ENCODE measurements at places on chromosomes 6 and 20.
A peak's percentile ranks its signal among the peaks of the same experiment; 100 is the strongest.

DNA sequence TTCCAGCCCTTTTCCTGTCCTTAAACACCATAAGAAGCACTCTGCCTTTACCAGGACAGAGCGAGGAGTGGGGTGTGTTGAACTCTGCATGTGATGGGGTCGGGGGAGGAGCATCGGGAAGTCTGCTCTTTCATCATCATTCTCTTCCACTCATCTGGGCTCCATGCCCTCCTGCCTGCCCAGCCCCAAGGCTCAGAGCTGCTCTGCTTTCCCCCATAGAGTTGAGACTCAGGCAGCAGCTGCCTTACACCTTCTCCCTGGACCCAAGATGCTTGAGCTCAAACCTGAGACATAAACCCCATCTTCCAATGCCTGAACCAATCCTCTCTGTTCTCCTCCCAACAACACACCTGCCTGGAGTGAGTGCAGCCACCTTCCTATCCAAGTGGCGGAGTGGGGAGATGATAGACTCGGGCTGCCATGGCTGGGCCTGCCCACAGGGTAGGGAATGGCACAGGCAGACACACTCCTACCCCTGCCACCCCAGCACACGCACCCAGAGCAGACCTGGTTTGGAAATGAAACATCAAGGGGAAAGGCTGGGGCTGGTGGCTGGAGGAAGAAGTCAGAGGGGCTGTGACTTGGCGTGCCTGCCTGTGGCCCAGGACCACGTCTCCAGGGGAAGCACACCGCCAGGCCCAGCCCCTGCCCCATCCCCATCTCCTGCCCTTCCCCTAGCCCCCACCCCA lies 28.4 kb downstream of the TFEB start:
- DNase-seq: peak; percentile 36

- no peak for DNase-seq
Measured at GRCh38 chr6:169723991-169724493, 258 bp downstream of the PHF10 start.

- DNase-seq: no peak
Measured at GRCh38 chr20:49281059-49281912, 3.4 kb upstream of the ZNFX1 start.

GRCh38 chr6:70390067-70390466 lies 23.2 kb upstream of the FAM135A start:
- no peak for DNase-seq

DNA sequence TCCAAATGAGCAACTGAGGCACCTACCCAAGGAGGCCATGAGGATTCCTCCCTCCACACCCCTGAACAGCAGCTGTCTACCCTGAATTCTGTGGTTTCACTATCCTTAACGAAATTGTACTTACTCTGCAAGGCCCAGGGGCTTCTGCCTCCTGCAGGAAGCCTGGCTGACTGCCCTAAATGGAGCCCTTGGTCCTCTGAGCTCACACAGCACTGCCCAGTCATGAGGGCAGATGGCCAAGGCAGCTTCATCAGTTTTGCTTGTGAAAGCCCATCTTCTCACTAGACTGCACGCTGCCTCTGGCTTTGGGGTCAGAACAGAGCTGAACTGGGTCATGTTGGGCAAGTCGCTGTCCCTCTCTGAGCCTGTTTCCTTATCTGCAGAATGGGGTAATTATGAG lies 26.4 kb upstream of the SIRPA start:
- no peak for DNase-seq

DNA sequence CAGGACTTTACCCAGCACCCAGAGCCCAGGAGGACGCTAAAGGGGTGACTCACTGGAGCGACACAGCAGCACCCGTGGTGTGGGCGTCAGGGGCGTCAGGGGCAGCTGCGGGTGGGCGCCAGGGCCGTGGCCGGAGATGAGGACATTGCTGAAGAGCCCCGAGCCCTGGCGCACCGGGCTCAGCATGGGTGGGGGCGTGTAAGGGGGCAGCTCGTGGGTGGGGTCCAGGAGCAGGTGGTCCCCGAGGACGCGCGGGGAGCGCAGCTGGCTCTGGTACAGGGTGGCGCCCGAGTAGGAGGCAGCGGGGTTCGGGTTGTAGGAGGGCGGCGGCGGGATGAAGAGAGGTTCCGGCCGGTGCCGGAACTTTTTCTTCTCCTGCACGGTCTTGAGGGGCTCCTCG lies 41.6 kb upstream of the MRPS10 start:
- DNase-seq: no peak

- DNase-seq: peak; percentile 39
Measured at GRCh38 chr6:53696341-53696740, 30.8 kb upstream of the KLHL31 start.

DNA sequence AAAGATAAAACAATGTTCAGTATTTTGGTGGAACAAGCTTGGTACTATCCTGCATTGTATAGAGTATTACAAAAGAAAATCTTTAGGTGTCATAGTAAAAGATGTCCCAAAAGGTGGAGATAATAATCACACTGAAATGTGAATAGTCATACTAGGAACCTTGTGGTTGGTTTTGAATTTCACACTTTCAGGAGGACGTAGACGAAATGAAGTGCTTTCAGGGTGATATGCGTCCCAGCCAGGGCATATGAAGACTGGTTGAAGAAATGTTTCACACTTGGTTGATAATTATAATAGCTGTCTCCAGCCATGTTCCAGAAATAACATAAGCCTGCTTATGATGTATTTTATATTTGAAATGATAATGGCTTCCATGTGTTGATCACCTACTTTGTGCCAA lies 60.4 kb downstream of the SCAND1 start:
- no peak for DNase-seq

- no peak for DNase-seq
Measured at GRCh38 chr6:31572041-31572911, at the start of gene LTA. LTA (plus strand) TSS chr6:31572289; CDS start chr6:31572743, 454 bp downstream.

- DNase-seq: no peak
Measured at GRCh38 chr6:14440215-14440910, 322.8 kb downstream of the CD83 start.

GRCh38 chr20:47217482-47218446 lies 138.7 kb downstream of the ZMYND8 start:
- no peak for DNase-seq

DNA sequence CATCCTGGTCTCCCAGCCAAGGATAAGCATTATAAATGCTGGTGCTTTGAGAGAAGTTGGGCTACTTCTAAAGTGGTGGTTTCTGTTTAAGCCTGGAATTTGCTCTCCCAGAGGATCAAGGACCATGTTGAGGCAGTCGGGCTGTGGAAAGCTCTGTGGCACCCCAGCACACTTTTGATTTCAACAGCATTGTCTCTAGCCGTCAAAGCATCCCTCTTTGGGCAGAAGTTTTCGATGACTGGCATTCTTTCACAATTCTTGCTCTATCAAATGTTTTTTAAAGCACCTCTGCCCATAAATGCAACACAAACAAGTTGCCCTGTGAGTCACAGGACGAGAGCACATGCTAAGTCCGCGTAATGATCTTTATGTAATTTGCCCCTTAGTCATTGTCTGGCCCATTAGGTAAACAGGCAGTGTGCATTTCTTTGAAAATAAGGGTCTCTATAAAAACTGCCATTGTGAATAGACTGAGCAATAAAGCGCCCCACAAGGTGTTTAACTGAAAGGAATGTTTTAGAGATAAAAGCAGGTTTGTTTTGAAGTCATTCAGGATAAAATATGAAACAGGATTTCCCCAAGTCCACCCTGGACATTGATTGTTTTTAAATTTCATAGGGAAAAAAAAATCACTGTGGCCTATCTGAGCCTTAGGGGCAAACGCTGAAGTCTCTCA lies 44.7 kb upstream of the FOXQ1 start:
- DNase-seq: no peak

- DNase-seq: peak; percentile 50
Measured at GRCh38 chr6:150088481-150089154, 19.7 kb upstream of the ULBP3 start.

DNA sequence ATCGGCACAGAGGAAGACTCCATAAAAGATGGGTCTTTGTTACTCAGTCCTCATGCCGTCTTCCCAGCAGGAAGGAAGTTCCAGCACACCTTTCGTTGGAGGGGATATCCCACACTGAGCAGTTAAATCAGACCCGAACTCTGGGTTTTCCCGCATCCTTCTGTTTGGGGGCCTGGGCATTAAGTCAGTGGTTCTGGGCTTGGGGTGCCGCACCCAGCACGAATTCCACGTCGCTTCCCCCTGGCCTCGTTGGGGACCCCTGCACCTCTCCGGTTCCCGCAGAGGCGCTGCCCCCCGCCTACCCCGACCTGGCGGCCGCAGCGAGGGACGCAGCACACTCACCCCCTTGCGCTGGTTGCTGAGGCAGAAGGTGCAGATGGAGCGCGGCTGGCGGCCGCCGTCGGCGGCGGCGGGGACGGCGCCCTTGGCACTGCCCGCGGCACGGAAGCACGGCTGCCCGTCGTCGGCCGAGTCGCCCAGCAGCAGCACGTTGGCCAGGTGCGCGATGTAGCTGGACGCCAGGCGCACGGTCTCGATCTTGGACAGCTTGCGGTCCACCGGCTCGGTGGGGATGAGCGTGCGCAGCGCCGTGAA lies 641 bp downstream of the TCF15 start:
- DNase-seq: no peak

GRCh38 chr20:57474816-57475215 lies 50.1 kb downstream of the CTCFL start:
- no peak for DNase-seq

- DNase-seq: no peak
Measured at GRCh38 chr20:59884494-59884893, 48.9 kb downstream of the SYCP2 start.

GRCh38 chr6:144712541-144712940 lies 427.4 kb downstream of the UTRN start:
- no peak for DNase-seq

GRCh38 chr6:44075647-44076355 lies 51.5 kb downstream of the MRPL14 start:
- no peak for DNase-seq

- DNase-seq: no peak
Measured at GRCh38 chr6:168408504-168409136, 32.4 kb upstream of the SMOC2 start.
